ENCODE measurements at places on chromosomes 11 and 22.

DNA sequence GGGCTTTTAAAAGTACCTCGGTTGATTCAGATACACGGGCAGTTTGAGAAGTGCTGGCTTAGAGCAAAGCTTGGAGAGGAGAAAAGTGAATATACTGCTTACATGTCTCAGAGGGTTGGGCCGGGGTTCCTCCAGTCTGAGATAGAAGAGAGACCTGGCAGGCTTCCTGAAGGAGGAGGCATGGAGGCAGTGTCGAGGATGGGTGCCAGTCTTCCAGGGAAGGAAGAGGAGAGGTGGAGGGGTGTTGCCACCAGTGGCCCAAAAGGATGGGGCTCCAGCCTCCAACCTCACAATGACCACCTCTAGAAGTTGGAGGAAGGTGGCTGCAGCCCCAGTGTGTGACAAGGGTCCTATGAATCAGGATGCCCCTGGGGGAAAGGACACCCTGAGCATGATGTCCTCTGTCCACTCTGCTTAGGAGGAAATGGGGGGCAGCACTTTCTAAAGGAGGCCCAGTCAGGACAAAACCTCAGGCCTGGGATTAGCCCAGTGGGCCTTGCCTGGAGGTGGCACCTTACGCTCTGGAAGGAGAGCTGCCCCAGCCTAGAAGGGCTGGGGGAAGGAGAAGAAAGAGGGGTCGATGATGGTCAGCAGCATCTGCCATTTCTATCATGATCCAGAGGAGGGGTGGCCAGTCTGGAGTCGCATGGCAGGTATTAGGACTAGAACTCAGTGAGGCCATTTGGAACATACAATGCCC lies 65.2 kb downstream of the CD82 start:
- no peak for DNase-seq

- DNase-seq, result no peak
Observed at GRCh38 chr11:122642472-122642922, 13.0 kb upstream of the UBASH3B start.

DNA sequence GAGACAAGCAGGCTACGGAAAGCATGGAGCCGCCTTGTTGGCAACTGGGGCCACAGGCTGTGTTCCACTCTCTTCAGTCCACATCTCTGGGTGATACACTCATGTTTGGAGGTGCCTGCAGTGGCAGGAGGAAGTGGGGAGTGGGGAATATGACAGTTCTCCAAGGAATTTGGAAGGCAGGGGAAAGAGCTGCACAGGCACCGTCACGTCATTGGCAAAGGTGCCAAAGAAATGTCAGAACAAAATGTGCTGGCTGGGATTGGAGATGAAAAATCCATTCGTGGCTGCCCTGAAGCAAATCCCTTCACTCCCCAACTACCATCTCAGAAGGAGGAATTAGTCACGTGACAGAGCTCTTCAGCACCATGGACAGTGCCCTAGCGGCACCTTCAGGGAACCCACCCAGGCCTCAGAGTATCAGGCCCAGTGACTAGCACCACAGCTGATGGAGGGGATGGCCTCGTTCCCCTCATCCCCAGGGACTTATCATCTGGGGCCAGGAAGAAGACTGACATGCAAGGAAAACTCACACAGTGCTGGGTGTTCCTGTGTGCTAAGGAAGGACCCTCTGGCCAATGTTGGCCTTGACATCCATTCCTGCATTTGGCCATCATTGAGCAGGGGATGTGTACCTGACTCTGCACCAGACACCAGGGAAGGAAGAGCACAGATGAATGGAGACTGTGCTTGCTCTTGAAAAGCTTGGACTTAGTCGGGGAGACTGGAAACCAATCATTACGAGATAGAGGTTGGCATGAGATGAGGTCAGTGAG lies 48.5 kb upstream of the PRDM11 start:
- peak; percentile 82 for DNase-seq

GRCh38 chr11:3049430-3050243 lies 7.6 kb downstream of the CARS1 start:
- DNase-seq, result no peak

GRCh38 chr22:43098356-43098755 lies 9.2 kb upstream of the TTLL1 start:
- DNase-seq, result no peak

- no peak for DNase-seq
Observed at GRCh38 chr11:68007498-68008380, 2.4 kb upstream of the ALDH3B1 start.

DNA sequence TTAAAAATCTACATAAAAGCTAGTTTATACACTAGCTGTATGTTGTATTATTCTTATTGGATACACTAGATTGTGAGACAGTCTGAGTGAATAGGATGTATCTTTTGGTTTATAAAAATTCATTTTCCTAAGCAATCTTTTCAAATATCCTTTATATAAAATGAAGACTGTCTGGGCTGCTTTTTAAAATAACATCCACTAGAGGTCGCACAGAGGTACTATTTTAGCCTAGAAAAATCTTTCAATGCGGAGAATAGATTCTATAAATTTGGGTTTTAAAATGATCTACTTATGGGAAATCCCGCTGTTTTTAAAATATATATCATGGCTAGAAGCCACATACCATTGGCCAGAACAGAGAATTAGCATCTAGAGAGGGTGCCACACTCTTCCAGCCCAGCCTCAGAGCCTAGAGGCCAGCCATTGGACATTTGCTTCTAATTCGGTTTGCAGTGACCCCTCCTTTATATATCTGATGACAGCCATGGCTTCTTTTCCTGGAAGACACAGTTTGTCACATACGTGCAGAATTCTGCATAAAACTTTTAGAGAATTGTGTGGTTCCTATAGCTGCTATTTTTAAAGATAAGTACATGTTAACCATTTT lies 7.3 kb downstream of the C11orf97 start:
- DNase-seq, result peak; percentile 45

DNA sequence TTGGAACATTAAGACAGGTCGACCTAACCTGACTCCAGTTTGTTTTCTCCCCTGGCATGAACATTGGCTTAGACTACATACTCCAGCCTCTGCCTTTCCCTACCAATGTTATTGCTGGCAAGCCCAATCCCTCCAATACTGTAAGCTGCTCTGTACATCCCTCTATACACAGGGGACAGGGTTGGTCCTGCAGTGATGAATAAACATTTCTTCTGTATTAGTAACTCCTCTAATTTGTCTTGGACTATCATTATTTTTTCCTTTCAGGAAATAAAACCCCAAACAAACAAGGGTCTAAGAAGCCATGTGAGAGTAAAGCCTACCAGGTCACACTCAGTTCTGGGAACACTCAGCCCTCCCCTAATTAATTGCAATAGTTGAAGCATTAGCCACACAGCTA lies 35.1 kb upstream of the FJX1 start:
- DNase-seq, result no peak

GRCh38 chr11:99069856-99070444 lies 49.2 kb downstream of the CNTN5 start:
- DNase-seq, result peak; percentile 26

GRCh38 chr22:31229402-31230079 lies 17.4 kb downstream of the LIMK2 start:
- peak; percentile 59 for DNase-seq

DNA sequence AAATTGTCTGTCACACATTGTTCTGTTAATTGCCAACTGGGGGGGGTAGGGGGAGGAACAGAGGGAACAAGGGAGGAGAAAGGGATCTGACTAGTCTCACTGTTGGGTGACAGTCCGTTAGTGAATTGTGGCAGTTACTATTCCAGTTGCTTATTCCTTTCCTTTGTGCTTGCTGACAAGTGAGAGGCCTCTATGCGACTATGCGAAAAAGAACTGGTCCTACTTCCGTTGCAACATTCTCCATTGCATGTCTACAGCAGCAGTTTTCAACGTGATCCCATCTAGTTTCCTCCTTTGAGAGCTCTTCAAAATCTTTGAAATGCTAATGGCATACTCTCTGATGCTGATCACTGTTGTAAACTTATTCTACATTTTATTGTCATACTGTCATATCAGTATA lies 672.2 kb downstream of the LRRC4C start:
- DNase-seq, result no peak

DNA sequence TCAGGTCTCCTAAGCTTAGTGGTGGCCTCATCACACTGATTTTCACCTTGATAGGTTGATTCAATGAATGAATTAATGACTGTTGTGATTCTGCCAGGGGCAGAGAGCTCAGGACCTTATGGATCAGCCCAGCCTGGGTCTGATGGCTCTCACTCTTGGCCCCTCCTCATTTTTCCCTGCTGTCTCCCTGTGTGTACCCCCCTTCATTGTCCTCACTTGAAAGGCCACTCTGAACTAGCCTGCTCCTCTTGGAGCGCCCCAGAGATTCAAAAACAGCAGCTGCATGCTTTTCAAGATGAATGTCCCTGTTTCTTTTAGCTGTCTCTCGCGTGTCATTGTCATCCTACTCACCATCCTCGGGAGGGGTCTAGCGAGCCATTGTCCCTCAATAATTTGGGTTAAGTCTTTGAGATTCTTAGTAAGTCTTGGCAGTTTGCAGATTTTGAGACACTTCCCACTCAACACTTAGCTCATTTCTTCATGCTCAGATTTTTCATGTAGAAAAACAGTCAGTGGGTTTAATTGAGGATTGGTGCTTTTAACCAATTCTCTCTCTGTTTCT lies 42.5 kb upstream of the MICAL2 start:
- no peak for DNase-seq

DNA sequence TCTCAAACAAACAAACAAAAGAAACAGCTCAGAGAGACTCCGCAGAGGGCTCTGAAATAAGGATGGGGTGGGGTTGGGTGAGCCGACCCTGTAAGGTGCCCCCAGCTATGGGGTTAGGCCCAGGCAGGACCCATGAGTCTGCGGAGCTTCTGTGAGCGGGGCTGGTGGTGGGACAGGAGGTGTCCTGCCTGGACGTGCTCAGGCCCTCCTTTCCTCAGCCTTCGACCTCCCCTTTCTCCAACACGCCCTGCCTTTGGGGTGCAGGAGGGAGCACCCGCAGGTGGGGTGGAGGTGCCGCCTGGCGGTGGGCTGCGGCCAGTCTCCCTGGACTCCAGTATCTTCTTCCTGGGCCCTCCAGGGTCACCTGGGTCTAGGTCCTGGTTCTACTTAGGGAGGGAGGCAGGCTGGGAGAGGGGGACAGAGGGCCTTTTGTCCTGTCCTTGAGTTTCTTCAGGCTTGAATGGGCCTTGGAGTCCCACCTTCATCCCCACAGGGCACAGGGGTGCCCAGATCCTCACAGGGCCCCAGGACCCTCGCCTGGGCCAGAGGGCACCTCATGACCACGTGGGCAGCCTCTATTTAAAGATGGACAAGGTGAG lies 12.3 kb downstream of the PRR33 start:
- no peak for DNase-seq

GRCh38 chr11:112719736-112720525 lies 241.3 kb upstream of the NCAM1 start:
- no peak for DNase-seq

DNA sequence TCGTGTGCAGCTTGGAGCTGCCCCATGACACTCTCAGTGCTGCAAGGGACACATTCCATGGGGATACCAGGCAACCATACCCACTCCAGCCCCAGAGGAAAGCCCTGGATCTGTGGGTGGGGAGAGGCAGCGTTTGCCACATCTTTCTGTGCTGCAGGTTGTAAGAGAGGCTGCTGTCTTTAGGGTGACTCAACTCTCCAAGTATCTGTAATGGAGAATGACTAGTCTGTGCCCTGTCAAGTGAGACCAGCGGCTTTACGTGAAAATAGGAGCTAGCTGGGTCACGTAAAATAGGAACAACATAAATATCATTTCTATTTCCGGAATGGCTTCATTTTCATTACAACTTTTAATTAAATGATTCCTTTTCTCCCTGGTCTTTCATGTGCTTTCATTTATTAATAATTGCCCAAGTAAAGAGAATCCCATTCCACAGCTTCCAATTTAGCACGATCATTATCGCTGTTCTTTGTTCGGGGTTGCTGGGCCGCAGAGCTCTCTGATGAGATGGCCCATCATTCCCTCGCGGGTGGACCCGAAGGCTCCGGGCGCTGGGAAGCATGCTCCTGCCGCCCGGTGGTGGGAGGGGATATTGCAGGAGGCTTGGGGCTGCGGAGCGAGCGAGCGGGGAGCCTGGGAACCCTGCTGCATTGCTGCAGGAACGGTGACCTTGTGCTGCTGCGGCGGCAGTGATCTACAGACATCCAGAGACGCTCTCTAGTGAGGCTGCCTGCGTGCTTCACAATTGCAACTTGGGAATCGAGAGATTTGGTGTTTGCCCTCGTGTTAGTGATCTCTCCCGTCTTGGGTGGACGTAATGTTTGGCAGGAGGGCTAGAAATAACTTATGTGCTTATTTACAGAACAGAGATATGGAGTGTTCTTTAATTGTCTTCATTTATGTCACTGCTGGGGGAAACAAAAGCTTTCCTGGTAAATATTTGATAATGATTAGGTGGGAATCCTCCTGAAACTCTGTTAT lies 10.6 kb downstream of the SLC6A5 start:
- peak; percentile 52 for DNase-seq

- no peak for DNase-seq
Observed at GRCh38 chr11:75571625-75572024, 9.6 kb downstream of the SERPINH1 start.

DNA sequence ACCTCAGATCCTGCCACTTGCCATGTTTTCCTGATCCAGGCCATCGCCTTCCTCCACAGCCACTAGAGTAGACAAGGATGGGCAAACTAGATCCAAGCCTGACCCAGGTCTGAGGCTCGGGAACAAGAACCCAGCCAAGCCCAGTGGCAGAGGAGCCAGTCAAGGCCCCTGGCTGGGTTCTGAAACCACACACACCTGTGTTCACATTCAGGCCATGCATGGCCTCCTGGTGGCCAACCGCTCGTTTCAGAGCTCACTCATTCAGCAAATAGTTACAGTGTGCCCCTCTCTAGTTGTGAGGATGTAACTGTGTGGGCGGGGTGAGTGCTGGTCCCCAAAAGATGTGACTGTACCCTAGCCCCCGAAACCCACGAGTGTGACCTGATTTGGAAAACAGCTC lies 337.6 kb downstream of the CTTN start:
- no peak for DNase-seq

DNA sequence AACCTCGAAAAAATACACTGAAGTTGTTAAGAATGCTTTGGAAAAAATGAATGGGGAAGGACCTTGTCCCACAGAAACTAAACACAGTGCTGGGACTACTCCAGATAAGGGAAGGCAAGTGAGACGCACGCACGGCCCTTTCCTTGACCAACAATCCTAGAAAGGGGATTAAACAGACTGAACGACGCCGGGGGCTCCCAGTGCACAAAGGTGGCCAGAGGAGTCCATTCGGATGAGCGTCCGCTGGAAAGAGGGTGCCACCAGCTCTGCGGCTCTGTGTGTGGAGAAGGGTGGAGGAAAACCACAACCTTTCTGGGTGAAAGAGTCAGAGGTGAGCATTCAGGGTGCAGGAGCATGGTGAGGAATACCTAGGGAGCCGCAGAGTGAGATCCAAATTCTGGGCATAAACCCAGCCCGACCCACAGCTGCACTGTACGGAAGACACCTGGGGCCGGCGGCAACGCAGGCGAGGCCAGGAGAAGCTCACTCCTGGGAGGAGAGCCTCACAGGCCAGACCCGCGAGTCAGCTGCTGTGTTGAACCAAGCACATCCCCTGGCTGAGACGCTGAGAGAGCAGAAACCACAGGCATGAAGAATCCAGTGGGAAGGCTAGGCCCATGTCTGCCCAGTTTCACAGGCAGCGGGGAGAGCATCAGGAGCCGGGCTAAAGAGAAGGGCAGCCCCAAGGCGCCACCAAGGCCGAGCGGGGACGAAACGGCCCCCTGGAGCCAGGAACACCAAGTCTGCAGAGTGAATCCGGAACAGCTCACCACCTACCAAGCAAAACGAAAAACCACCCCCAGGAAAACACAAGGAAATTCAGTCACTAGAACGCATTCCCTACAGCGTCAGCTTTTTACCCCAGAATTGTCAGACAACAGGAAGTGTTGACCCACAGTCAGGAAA lies 177.1 kb downstream of the BRD1 start:
- no peak for DNase-seq
